HT-29 (cell line): ENCODE measurements at places on chromosomes 16 and 17. TPM values are rescaled to one million over a fixed set of nuclear protein-coding genes. Genes with fewer than 3 reads are reported as not detected.

Gene KRT222
- not detected in 2 replicates for total RNA-seq

Gene FBXW10
- total RNA-seq, result 0.05 TPM in 1 of 2 replicates, not detected in the other

Gene SHCBP1
- 10.7 and 15.5 TPM in 2 replicates for total RNA-seq

Gene C16orf96
- total RNA-seq, result not detected in 2 replicates

Gene KRTAP1-5
- not detected in 2 replicates for total RNA-seq

Gene EVI2B
- total RNA-seq, result not detected in 2 replicates

Gene KRT33A
- total RNA-seq, result not detected in 2 replicates

Gene CDC6
- total RNA-seq, result 36.2 and 39.8 TPM in 2 replicates

Gene TEKT5
- total RNA-seq, result 0.42 TPM in 1 of 2 replicates, not detected in the other

Gene CES1
- total RNA-seq, result not detected in 2 replicates

Gene DDX19B
- 42.8 and 43.7 TPM in 2 replicates for total RNA-seq

Gene GNPTG
- 46.6 and 50.9 TPM in 2 replicates for total RNA-seq

Gene RHBDL1
- 7.8 and 8.2 TPM in 2 replicates for total RNA-seq

Gene BAHCC1
- 10.4 and 11.6 TPM in 2 replicates for total RNA-seq

Gene ODF4
- not detected in 2 replicates for total RNA-seq

Gene TEKT1
- not detected in 2 replicates for total RNA-seq

Gene CD19
- total RNA-seq, result not detected in 2 replicates

Gene SLC6A4
- total RNA-seq, result not detected in 2 replicates

Gene WSCD1
- not detected in 2 replicates for total RNA-seq

Gene AXIN1
- 77.0 and 88.4 TPM in 2 replicates for total RNA-seq

Gene CAVIN1
- 48.7 and 56.6 TPM in 2 replicates for total RNA-seq

Gene KRT36
- total RNA-seq, result not detected in 2 replicates

Gene PITPNM3
- total RNA-seq, result 3.6 and 4.0 TPM in 2 replicates

Gene ZG16
- 0.23 TPM in 1 of 2 replicates, not detected in the other for total RNA-seq
